ENCODE measurements at places on chromosomes 16 and 17.

DNA sequence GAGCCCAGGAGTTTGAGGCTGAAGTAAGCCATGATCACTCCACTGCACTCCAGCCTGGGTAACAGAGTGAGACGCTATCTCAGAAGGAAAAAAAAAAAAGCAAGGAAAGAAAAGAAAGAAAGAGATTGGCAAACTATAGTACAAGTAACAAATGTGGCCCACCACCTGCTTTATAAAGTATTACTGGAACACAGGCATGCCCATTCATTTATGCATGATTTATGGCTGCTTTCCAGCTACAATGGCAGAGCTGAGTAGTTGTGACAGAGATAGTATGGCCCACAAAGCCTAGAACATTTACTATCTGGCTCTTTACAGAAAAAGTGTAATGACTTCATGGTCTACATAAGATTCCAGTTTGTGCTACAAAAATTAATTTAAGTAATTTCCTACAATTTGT, 23.6 kb downstream of the C16orf87 start:
- no peak for DNase-seq

- no peak for DNase-seq
Measured at GRCh38 chr16:11783319-11784037, 13.6 kb downstream of the ZC3H7A start.

GRCh38 chr17:75571197-75571884, 16.3 kb upstream of the MYO15B start:
- DNase-seq, result no peak

DNA sequence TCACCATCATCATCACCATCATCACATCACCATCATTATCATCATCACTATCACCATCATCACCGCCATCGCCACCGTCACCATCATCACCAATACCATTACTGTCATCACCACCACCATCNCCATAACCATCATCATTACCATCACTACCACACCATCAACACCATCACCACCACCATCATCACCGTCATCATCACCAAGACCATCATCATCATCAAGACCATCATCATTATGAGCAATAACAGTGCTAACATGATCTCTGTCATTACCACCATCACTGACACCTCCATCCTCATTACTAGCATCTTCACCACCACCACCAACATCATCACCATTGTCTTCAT, 16.1 kb upstream of the ZNF469 start:
- no peak for DNase-seq

- no peak for DNase-seq
Measured at GRCh38 chr17:77909236-77909635, 49.3 kb upstream of the TNRC6C start.

DNA sequence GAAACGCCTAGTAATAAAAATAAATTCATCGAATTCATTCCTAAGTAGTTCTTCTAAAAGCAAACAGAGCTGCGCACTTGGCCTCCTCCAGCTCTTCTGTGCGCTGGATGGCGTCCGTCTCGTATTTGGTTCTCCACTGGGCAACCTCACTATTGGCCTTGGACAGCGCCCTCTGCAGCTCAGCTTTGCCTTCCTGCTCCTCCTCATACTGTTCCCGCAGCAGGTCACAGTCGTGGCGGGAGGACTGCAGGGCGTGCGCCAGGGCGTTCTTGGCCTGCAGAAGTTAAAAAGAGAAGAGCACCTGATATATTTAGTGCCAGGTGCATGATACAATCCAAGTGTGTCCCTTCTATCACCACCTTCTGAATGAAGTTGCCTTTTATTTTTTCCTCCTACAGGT, 21.8 kb downstream of the MYH3 start:
- DNase-seq, result no peak

DNA sequence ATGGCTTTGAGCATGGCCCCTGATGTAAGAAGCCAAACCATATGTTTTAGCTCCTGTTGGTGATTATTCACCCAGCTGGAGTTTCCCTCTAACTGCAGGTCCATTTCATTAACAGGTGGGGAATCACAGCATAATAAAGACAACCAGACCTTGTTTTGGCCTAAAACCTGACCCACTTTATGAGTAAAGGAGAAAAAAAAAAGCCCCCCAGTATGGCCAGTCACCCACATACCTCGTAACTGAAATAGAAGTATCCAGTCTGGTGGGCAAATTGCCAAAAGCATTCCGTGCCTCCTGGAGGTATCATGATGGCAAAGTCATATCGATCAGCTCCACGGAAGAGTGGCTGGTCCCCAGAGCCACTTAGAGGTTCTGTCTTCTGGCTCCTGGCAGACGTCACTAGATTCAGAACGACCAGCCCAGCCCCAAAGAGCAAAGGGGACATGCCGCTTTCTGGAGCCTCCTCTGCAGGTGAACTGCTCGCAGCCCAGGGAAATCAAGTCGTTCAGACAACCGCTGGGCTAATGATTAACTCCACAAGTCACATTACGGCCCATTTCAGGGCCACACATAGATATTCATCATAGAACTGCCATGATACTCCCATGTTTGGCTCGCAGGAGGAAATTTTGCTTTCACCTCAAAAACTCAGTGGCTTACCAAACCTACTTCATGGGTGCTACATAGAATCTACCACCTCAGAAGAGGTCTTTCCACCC, at the start of gene TMED6:
Gene TMED6, minus strand, starts transcription at position 478 of the 719 bp plus-strand sequence. Its CDS starts 33 bp downstream, at position 445.
- no peak for DNase-seq

DNA sequence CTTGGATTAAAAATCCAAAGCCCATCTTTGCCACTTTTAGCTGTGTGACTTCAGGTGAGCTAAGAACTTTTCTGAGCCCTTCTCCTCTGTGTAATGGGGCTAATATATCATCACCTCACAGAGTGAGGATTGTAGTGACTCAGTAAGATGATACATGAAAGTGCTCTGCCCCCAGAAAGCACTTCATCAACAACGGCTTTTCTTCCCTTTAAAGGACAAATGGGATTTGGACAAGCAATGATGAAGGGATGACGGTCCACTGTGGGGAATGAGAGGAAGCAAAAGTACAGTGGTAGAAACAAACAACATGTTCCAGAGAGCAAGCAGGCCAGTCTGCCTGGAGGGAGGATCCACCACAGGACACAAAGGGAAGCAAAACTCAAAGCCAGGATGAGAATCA, 14.3 kb upstream of the TMED6 start:
- DNase-seq, result no peak

DNA sequence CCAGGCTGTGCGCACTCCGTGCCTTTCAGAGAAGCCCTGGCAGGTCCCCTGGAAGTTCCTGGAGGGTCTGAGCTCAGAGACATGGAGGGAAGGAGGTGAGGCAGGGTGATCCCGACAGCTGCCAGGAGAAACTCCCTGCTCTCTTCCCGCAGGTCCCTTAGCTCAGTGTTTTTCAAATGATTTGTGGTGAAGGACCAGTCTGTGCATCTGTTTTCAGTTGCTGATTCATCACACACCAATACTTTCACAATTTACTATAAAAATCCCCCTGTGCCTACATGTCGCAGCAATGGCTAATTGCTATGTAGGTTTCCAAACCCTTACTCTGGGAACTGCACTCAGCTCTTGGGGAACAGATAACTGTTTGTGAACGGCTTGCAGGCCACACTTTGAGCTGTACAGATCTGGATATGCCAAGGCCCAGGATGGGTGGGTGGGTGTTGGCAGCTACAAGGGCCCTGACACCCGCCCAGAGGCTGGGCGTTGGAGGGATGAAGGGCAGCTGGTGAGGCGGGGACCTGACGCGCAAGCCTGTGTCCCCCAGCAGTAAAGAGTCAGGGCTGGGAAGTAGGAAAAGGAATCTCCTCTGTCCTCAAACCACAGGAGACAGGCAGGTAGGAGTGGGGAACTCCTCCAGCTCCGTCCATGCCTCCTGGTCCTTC, 20.5 kb upstream of the EMP2 start:
- DNase-seq, result no peak
